Hematopoietic multipotent progenitor cell (in vitro differentiated cells): ENCODE measurements at places on chromosomes 2 and 18. TPM values are rescaled to one million over a fixed set of nuclear protein-coding genes. Genes with fewer than 3 reads are reported as not detected.

The DTYMK gene
- 10.0 TPM for total RNA-seq

- DNase-seq, result no peak
Observed at GRCh38 chr2:61016392-61017002, 1.0 kb upstream of the PEX13 start.

The PROM2 gene
- total RNA-seq, result 0.54 TPM

- DNase-seq, result no peak
Observed at GRCh38 chr2:99187011-99187410, 6.0 kb downstream of the MRPL30 start.
